ENCODE measurements at places on chromosomes 12 and 14.

DNA sequence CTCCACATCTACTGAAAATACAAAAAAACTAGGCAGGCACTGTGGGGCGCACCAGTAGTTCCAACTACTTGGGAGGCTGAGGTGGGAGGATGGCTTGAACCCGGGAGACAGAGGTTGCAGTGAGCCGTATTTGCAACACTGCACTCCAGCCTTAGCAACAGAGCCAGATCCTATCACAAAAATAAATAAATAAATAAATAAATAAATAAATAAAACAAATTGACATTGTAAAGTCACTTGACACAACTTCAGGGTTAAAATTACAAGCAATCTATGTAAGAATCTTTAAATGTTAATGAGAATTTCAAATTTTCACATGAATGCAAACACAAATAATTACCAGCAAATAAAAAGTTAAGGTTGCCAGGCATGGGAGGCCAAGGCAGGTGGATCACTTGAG lies 11.1 kb downstream of the ATXN2 start:
- DNase-seq, result no peak

GRCh38 chr12:47377414-47378221 lies 297.9 kb upstream of the AMIGO2 start:
- DNase-seq, result peak; percentile 4

DNA sequence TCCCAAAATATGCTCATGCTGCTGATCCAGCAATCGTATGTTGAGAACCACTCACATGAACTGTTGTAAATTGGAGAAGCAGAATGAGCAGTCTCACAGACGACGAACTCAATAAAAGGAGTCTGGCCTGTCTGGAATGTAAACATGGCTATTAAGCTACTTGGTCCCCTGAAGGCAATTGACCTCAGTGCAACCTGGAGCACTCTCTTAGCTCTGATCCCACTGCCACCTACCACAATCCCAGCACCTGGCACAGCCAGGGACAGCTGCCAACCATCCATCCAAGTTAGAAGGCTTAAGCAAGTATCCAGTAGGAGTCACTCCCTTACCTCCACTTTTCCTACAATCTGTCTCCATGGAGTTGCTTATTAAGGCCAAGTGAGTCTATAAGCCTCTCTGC lies 406.9 kb upstream of the CLEC14A start:
- no peak for DNase-seq

- DNase-seq, result peak; percentile 87
These were observed 885.8 kb upstream of the TMEM132C start for GRCh38 chr12:127381043-127381668.

DNA sequence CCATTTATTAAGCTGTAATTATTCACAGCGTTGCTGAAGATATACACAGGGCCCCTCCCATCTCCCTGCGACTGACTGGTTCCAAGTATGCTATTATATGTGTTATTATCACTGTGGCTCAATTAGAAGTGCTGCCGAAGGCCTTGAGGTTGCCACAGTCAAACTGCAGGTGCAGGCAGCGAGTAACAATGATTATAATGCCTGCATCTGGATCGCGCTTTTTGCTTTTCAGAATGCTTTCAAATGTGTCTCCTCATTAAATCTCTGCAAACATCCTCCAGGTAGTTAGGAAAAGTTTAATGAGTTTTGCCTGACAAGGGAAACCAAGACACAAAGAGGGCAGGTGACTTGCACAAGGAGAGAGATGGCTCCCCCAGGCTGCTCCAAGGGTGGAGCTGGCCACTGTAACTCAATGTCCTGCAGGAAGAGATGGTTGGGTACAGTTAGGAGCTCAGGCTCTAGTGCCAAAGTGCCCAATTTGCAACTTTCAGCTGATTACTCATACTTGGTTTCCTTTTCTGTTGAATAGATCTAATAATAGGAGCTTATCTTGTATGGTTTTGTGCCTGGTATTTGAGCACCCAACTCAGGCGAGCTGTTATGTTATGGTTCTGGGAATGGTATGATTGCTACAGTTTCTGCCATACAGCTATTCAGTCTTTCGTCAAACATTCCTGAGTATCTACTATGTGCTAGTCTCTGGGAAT lies 1.7 kb upstream of the SYNE3 start:
- DNase-seq, result peak; percentile 74

DNA sequence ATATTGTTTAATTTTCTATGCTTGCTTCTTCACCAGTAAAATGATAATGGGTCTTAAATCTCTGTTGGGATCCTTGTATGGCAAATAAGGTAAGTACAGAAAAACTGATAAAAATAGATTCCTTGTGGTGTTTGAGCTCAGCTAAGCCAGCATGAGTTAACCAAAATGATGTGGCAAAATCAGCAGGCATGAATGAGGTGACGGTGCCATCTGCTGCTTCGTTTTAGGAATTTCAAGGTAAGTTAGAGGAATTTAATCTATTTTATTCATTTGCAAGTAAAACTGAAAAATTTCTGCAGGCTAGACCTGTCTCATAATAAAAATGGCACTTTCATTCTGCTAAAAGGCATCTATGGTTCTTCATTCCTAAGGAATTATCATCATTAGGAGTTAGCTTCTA lies 10.0 kb upstream of the CLEC7A start:
- peak; percentile 65 for DNase-seq

GRCh38 chr12:2575245-2575644 lies 219.5 kb upstream of the FKBP4 start:
- DNase-seq, result no peak

- DNase-seq, result no peak
These were observed 25.1 kb upstream of the CRIP2 start for GRCh38 chr14:105449276-105450122.

GRCh38 chr12:11897923-11898322 lies 172.8 kb upstream of the BCL2L14 start:
- DNase-seq, result no peak

DNA sequence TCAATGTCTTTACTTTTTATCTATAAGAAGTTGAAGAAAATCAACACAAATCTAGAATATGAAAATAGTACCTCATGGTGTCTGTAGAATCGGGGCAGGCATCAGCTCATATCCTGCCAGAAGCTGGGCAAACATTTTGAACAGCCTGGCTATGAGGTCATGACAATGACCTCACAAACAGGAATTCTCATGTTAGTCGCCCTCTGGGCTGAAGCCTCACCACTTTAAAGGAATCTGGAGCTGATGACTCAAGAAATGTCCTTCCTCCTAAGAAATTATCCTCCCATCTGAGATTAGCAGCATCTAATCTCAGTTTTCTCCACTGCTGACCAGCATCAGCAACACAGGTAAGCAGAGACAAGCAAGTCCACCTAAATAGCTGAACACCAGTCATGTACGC lies 27.1 kb downstream of the CLIP1 start:
- no peak for DNase-seq

DNA sequence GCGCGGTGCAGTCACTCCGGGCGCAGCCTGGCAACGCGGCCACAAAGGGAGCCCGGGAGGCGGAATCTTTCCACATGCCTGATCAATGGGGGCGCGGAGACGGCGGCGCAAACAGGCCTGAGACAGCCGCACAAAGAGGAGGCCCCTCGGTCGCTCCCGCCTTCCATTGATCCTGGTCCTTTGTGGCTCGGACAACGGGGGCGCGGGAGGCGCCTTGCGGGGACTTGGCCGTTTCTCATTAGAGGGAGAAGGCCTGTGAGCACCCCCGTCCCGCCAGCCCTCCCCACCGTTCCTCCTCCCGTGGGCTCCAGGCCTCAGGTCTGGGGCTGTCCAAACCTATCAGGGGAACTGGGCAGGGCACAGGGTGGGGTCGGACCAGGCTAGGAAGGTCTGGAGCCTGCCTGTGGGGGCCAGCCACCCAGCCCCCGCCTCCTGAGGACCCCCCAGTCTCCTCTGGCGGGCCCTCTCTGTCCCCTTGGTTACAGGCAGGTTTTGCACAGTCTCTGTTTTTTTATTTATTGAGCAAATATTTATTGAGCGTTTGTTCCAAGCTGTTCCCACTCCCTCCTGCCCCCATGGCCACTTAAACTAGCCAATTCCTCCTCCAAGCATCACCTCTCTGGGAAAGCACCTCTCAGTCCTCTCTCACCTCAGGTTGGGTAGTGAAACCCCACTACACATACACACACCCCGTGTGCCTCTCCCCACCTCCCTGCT lies 29.0 kb upstream of the MSI1 start:
- DNase-seq, result no peak

DNA sequence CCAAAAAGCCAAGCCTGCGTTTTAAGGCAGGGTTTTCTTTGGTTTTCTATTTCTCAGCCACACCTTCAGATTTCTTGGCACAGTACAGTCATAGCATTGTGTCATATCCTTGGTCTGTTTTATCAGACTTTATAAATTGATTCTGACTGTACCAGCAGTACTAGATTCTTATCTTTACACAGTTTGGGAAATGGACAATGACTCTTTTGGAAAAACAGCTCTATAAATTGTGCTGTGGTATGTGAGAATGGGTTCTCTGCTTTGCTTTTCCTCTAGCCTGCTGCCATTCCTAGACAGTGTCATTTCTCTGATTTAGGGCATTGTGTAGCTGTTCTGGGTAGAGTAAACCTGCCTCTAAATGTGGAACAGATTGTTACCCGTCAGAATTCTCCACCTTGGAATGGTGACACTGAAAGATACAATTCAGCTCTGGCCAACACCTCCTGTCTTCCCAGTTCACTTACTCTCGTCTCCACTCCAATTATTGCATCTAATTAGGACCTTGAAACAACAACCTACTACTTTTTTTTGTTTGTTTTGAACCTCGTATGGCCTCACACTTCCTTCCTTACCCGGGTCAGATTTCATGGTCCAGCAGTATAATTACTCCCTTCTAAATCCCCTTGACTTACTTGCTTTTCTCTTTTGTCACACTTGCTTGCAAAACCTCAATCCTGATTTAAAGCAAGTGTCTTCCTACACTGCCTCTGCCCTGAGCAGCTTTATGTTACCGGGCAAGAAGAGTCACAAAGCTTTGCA lies 226.3 kb downstream of the ERC1 start:
- peak; percentile 34 for DNase-seq

GRCh38 chr14:58712357-58712756 lies 74.6 kb downstream of the DACT1 start:
- DNase-seq, result no peak

DNA sequence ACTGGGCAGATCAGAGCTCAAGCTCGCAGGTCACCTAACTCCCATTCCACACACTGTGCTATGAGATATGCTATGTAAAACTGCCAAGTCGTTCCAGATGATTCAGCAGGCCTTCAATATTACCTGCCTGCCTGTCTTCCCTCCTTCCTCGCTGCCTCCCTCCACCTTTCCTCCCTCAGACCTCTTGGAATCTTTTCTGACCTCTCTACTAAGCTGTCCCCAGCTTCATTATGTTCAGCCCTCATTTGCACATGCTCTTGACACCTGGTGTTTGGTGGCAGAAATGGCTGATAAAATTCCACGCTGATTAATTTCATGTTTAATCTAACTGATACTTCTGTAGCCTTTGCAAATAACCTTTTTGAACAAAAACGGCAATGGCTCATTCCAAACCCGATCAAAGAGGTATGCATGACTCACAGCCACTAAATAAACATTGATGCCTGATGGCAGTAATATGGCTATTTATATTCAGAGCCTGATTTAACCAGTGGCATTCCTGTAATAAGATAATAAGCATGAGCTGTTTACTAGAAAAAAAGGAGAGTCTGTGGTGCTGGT lies 130.8 kb upstream of the EGLN3 start:
- DNase-seq, result no peak

- no peak for DNase-seq
These were observed 1.0 kb downstream of the BLTP3B start for GRCh38 chr12:100141666-100141997.

GRCh38 chr12:68349220-68349621 lies 17.1 kb upstream of the MDM1 start:
- no peak for DNase-seq

DNA sequence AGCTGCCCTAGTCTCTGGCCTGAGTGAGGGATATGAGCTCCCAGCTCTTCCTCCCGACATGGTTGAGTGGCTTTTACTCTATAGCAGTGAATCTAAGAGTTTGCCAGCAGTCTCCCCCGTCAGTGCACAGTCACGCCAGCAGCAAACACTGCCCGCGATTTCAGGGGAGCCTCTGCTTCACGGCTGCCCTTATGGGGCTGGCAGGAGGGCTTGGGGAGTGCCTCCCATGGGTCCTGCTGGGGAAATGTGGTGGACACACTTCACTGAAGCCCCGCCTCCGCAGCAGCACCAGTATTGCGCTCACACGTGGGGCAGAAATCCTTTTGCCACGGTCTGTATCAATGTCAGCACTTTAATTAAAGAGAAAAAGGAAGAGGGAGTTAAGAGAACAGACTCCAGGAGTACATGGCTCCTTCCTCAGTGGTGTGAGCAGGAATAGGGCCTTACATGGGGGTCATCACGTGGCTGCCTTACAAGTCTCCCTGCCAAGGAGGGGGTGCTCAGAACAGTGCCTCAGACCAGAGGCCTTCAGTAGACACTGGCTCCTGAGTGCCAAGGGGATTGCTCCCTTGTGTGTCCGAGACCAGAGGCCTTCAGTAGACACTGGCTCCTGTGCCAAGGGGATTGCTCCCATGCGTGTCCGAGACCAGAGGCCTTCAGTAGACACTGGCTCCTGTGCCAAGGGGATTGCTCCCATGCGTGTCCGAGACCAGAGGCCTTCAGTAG lies 55.7 kb downstream of the SFSWAP start:
- no peak for DNase-seq

DNA sequence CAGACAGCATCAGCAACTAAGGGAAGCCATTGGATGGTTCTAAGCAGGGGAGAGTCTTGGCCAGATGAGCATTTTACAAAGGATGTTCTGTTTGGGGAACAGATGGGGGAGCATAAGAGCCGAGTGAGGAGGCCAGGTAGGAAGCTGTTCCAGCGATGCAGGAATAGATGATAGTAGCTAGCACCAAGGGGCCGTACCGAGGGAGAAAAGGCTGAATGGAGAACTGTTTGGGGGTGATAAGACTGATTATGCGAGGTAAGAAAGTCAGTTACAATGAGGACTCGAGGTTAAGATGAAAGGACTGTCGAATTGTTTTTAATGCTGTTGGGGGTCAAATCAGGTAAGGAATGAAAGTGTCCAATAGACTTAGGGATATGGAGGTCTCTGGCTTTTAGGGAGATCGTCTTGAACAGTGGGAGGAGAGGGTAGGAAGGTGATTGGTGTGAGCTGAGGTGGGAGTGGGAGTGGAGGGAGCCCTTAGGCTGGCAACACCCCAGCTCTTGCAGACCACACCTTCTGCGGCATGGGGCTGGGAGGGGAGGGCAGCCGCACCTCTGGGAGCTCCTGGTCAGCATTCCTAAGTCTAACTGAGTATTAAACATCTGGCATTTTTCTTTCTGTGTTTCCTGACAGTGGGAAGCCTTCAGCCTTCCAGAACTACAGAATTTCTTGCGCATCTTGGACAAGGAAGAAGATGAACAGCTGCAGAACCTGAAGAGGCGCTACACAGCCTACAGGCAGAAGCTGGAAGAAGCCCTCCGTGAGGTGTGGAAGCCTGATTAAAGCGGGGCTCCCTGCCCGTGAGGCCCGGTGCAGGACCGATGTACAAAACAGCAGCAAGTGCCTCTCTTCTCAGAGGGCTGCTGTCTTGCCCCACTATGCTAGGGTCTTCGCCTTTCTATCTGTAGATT lies 64.8 kb downstream of the GNS start:
- no peak for DNase-seq

- DNase-seq, result no peak
These were observed 28.5 kb upstream of the MAGOHB start for GRCh38 chr12:10641735-10642500.

DNA sequence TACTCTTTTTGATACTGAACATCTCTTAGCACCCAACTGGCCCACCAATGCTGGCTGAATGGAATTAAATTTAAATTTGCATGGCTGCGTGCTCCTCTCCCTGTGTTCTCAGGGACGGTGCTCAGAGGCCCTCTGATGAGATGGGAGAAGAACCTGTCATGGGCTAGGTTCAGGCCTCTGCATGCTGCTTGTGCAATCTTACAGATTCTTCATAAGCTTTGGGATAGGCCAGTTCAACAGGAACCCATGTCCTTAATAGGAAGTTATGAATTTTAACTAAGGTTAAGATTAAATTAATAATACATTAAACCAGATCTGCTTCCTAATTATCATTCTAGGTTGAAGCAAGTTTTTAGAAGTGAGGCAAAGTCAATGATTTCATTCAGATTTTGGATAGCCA lies 119.7 kb upstream of the LRIG3 start:
- DNase-seq, result no peak
